ENCODE measurements at places on chromosomes 3 and 15. TPM values are rescaled to one million over a fixed set of nuclear protein-coding genes. Genes with fewer than 3 reads are reported as not detected.
A peak's percentile ranks its signal among the peaks of the same experiment; 100 is the strongest.

FEM1B gene
- total RNA-seq = 22.1 TPM

IL1RAP gene
- total RNA-seq = 13.4 TPM

SUSD5 gene
- not detected for total RNA-seq

TUSC7 gene
- total RNA-seq = not detected

PTX3 gene
- total RNA-seq = 27.3 TPM

NMNAT3 gene
- total RNA-seq = 4.8 TPM

ACKR2 gene
- 1.3 TPM for total RNA-seq

SLC30A4 gene
- total RNA-seq = 1.4 TPM

CLN6 gene
- 42.2 TPM for total RNA-seq

KLF15 gene
- 0.12 TPM for total RNA-seq

CCDC54 gene
- total RNA-seq = not detected

DNA sequence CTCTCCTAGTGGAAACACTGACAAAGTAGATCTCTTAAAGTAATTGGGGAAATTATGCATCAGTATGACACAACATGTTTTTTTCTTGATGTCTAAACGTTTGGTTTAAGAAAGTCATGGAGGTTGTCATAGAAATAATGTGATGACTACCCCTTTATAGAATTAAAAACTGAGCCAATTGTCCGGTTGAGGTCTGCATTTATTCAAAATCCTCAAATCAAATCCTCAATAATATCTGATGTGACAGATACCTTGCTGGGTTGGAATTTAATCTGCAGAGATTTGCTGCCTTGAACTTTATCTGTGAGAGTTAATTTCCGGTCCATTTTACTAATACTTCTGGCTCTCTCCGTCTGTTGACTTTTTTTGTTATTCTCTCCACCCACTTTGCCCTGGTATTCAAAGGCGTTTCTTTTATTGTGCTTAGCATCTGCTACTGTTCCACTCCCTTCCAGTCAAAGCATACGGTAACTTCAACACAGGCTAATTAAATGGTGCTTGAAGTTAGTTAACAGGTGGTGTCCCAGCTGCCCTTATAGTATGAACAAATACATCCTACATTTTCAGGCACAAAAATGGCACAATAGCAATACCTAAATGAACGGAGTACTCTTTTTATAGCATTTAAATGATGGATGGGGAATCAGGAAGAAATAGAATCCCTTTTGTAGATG, 628.3 kb downstream of the ROBO1 start:
- H3K27ac ChIP-seq = no peak overlapping the region
- H3K27me3 ChIP-seq = no peaks in the 10 kb centered on the region
- H3K4me3 ChIP-seq = no peak overlapping the region
- no peak for DNase-seq
- no peaks in the 10 kb centered on the region for H3K4me1 ChIP-seq

GRCh38 chr15:70906842-70907241, 14.2 kb downstream of the LRRC49 start:
- H3K27me3 ChIP-seq = no peaks in the 10 kb centered on the region
- no peak for DNase-seq
- H3K4me1 ChIP-seq = peaks cover 10% of the 10 kb centered on the region
- H3K36me3 ChIP-seq = peaks cover 22% of the 10 kb centered on the region

DNA sequence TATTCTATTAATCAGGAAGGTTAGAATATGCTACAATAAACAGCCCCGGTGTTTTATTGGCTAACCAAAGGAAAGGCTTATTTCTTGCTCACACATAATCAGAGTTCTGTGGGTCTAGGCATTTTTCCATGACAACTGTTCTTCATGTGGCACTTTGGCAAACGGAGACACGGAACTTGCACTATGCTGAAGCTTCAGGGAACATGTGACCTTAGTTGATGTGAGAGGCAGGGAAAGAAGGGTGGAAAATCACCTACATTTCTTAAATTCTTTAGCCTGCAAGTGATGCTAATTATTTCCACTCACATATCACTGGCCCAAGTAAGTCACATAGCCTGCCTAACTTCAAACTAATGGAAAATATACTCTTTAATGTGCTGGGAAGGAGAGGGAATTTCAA, 344.6 kb downstream of the SV2B start:
- H3K27me3 ChIP-seq = peaks cover 54% of the 10 kb centered on the region
- no peaks in the 10 kb centered on the region for H3K36me3 ChIP-seq
- no peaks in the 10 kb centered on the region for H3K4me1 ChIP-seq
- H3K27ac ChIP-seq = no peak overlapping the region

- H3K27me3 ChIP-seq = 0 out of 2 replicates have a peak, but pooled peaks cover 3% of the 10 kb centered on the region
- no peak for DNase-seq
- H3K4me1 ChIP-seq = no peaks in the 10 kb centered on the region
These were observed 10.9 kb downstream of the CTDSPL start for GRCh38 chr3:37872413-37873160.

DNA sequence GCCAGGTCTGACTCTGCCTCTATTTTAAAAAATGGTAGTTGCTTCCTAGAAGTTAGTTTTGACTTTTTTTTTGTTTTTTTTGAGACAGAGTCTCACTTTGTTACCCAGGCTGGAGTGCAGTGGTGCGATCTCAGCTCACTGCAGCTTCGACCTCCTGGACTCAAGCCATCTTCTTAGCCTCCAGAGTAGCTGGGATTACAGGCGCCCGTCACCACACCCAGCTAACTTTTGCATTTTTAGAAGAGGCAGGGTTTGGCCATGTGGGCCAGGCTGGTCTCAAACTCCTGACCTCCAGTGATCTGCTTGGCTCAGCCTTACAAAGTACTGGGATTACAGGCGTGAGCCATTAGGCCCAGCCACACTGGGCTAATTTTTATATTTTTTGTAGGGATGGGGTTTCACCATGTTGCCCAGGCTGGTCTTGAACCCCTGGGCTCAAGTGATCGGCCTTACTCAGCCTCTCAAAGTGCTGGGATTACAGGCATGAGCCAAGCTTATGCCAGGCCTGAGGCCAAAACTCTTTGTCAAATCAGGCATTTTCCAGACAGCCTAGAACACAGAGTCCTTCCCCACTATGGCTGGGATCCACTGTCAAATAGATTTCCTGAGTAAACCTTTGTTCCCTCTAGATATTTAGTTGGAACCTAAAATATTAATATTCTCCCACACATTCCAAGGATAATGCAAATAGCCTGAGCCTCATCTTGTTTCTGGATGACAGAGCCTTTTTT, 13.7 kb downstream of the C3orf62 start:
- H3K4me3 ChIP-seq = no peak overlapping the region
- no peaks in the 10 kb centered on the region for H3K36me3 ChIP-seq
- no peak overlapping the region for H3K27ac ChIP-seq
- no peaks in the 10 kb centered on the region for H3K4me1 ChIP-seq
- DNase-seq = no peak

- H3K27me3 ChIP-seq = peaks cover 17% of the 10 kb centered on the region
- no peak overlapping the region for H3K27ac ChIP-seq
- H3K4me1 ChIP-seq = no peaks in the 10 kb centered on the region
- H3K4me3 ChIP-seq = no peak overlapping the region
- H3K36me3 ChIP-seq = no peaks in the 10 kb centered on the region
- DNase-seq = no peak
These were observed 14.2 kb downstream of the ZNF80 start for GRCh38 chr3:114223143-114223542.

DNA sequence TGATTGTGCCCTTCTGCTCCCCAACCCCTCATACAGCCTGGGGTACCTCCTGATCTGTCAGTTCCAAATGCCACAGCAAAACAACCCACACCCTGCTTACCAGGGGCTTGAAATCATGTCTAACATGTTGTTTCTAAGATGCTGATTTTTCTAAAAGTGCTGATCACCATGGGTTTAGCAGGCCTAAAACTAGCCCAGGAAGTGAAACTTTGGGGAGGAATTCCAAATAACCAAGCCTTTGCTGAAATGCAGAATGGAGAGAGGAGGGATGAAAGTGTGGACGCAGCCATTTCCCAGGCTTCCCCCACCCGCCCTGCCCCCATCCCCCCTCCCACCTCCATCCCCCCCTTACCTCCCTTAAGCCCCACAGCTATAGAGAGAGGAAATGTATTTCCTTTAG, 2.0 kb upstream of the HRH1 start:
- H3K4me1 ChIP-seq = peaks cover 16% of the 10 kb centered on the region
- DNase-seq = no peak
- no peaks in the 10 kb centered on the region for H3K27me3 ChIP-seq
- no peak overlapping the region for H3K4me3 ChIP-seq

DNA sequence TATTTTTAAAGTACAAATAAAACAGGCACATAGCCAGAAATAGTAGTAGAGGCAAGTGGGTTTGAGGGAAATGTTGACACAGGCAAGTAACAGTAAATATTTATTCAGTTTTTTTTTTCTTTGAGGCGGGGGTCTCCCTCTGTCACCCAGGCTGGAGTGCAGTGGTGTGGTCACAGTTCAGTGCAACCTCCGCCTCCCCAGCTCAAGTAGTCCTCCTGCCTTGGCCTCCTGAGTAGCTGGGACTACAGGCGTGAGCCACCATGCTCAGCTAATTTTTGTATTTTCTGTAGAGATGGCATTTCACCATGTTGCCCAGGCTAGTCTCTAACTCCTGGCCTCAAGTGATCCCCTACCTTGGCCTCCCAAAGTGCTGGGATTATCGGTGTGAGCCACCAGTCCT, 43.5 kb downstream of the PHLDB2 start:
- peak overlapping the region; percentile 80 for H3K27ac ChIP-seq
- H3K27me3 ChIP-seq = no peaks in the 10 kb centered on the region
- peaks cover 48% of the 10 kb centered on the region for H3K36me3 ChIP-seq
- no peak overlapping the region for H3K4me3 ChIP-seq
- H3K4me1 ChIP-seq = peaks cover 38% of the 10 kb centered on the region

DNA sequence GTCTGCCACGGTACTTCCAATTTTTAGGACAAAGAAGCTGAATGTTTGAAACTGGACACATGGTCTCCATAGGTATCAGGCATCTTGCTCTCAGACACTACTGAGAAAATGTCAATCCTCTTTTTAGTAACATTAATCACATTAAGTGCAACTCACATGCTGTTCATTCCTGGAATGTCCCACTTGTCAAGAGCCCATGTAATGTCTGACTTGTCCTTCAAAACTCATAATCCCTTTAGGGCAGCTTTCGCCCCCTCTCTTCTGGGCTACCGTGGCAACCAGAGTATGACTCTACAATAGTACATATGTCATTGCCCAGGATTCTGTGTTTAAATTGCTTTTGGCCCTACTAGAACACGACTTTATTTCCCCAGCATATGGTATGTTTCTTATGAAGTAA, 12.3 kb downstream of the NUDT16 start:
- no peaks in the 10 kb centered on the region for H3K36me3 ChIP-seq
- no peaks in the 10 kb centered on the region for H3K4me1 ChIP-seq
- no peaks in the 10 kb centered on the region for H3K27me3 ChIP-seq
- no peak overlapping the region for H3K4me3 ChIP-seq

GRCh38 chr3:46435081-46435726, 28.1 kb downstream of the CCRL2 start:
- H3K27ac ChIP-seq = no peak overlapping the region
- H3K4me1 ChIP-seq = peaks cover 3% of the 10 kb centered on the region
- no peak overlapping the region for H3K4me3 ChIP-seq
- no peak for DNase-seq

- no peak for DNase-seq
- no peak overlapping the region for H3K27ac ChIP-seq
- no peaks in the 10 kb centered on the region for H3K27me3 ChIP-seq
These were observed 116.7 kb downstream of the LRIG1 start for GRCh38 chr3:66383998-66384745.

- no peaks in the 10 kb centered on the region for H3K27me3 ChIP-seq
- DNase-seq = peak; percentile 95
- 0 out of 2 replicates have a peak overlapping the region, but pooled peaks have one; percentile 19 for H3K4me3 ChIP-seq
- peaks cover 10% of the 10 kb centered on the region for H3K36me3 ChIP-seq
These were observed 7.4 kb downstream of the EDEM1 start for GRCh38 chr3:5194801-5195509.

DNA sequence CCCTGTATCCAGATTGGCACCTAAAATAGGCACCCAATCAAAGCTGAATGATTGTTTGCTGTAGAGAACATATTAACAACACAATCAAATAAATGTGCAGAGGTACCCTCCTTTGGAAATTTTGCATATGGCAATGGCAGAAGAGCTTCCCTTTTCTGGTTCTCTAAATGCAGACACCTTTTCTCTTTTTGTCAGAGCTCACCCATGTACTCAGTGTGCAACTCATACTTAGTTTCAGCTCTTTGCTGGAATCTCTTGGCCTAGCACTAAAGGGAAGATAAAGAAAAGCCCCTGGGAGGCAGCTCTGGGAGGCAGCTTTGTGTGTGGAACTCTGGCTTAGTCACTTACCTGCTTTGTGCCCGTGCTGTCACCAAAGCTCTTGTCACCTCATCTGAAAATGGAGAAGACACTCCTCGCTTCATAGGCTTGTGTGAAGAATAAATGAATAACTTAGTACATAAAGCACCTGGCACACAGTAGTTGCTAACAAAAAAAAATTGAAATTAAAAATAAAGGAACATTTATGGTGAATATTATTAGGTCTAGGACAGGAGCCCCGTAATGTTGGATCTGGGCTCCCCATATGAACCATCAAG, 28.8 kb downstream of the ST6GAL1 start:
- H3K36me3 ChIP-seq = no peaks in the 10 kb centered on the region
- no peak for DNase-seq
- no peaks in the 10 kb centered on the region for H3K4me1 ChIP-seq
- no peak overlapping the region for H3K27ac ChIP-seq

- no peaks in the 10 kb centered on the region for H3K36me3 ChIP-seq
- no peak for DNase-seq
- no peak overlapping the region for H3K27ac ChIP-seq
These were observed 175.6 kb downstream of the AKAP13 start for GRCh38 chr15:85555875-85556617.

GRCh38 chr3:36866368-36866767, 78.5 kb downstream of the TRANK1 start:
- no peak overlapping the region for H3K27ac ChIP-seq
- H3K36me3 ChIP-seq = no peaks in the 10 kb centered on the region
- H3K27me3 ChIP-seq = no peaks in the 10 kb centered on the region
- no peak overlapping the region for H3K4me3 ChIP-seq
- no peaks in the 10 kb centered on the region for H3K4me1 ChIP-seq

DNA sequence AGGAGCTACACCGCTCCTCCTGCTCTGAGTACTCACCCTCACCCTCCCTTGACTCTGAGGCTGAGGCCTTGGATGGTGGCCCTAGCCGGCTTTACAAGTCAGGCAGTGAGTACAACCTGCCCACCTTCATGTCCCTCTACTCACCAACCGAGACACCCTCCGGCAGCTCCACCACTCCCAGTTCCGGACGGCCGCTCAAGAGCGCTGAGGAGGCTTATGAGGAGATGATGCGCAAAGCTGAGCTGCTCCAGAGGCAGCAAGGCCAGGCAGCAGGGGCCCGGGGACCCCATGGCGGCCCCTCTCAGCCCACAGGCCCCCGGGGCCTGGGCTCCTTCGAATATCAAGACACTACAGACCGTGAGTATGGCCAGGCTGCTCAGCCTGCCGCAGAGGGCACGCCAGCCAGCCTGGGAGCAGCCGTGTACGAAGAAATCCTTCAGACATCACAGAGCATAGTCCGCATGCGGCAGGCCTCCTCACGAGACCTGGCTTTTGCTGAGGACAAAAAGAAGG, 21.2 kb upstream of the APEH start:
- H3K27me3 ChIP-seq = no peaks in the 10 kb centered on the region
- no peak for DNase-seq
- H3K4me1 ChIP-seq = peaks cover under 1% of the 10 kb centered on the region
- H3K4me3 ChIP-seq = no peak overlapping the region
- no peak overlapping the region for H3K27ac ChIP-seq
- H3K36me3 ChIP-seq = no peaks in the 10 kb centered on the region

GRCh38 chr3:106036696-106037095, 167.9 kb upstream of the CBLB start:
- no peak for DNase-seq
- H3K4me3 ChIP-seq = no peak overlapping the region
- H3K36me3 ChIP-seq = no peaks in the 10 kb centered on the region
- H3K27me3 ChIP-seq = no peaks in the 10 kb centered on the region
- no peak overlapping the region for H3K27ac ChIP-seq

- H3K4me1 ChIP-seq = peaks cover 23% of the 10 kb centered on the region
- H3K27ac ChIP-seq = no peak overlapping the region
- no peaks in the 10 kb centered on the region for H3K36me3 ChIP-seq
- no peak for DNase-seq
These were observed 8.2 kb downstream of the SNX33 start for GRCh38 chr15:75655931-75656330.
